Stomach (tissue), 19 donors: ENCODE measurements at places on chromosomes 2 and 18.

DNA sequence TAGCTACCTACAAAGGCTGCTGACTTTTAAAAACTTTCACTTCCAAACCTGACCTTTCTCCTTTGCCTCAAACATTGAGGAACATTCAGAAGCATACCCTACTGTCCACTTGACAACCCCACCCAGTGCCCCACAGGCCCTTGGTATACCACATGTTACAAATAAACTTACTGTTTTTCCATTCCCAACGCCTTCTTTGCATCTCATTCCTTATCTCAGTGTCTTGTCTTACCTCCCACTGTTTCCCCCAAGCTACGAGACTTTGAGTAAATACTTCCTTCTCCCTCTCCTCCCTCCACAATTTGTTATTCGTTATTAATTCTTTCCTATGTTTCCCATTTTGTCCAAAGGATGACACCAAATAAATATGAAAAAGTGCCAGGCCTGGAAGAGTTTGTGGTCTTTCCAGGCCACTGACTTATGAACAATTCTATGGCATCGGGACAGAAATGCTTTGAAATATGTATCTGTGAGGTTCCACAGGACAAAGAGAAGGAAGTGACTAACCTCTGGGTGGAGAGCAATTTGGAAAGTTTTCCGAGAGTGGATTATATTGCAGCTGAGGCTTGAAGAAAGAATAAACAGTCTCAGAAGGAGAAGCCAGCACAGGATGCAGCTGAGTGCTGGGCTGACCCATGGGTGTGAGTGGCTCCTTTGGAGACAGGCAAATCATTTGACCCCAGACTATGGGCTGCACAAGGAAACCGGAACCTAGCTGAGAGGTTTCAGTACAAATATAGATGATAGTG is 409.0 kb downstream of the LPIN1 start:
- peak; percentile 70 for DNase-seq

- DNase-seq, result no peak
Observed at GRCh38 chr2:143296089-143296488, 166.9 kb downstream of the ARHGAP15 start.

GRCh38 chr18:51957001-51957400 is 383.0 kb upstream of the DCC start:
- DNase-seq, result no peak

GRCh38 chr2:149744865-149745264 is 157.3 kb upstream of the MMADHC start:
- no peak for DNase-seq

GRCh38 chr2:206881708-206882410 is 57.5 kb upstream of the CPO start:
- no peak for DNase-seq

DNA sequence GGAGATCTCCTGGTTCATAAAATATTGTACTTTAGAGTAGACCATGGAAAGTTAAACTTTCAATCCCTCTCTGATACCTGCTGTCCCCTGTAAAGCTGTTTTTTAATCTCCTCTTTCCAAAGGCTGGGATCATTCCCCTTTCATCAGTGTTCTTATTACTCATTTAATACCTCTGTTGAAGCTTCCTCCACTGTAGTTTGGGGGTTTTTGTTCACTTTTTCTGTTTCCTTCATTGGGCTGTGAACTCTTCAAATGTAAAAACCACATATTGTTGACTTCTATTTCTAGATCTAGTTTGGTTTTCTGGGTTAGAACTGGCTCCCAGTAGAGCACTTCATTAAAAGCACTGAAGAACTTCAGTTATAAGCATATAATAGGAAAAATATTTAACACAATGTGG is 598.1 kb downstream of the RNF144A start:
- no peak for DNase-seq

DNA sequence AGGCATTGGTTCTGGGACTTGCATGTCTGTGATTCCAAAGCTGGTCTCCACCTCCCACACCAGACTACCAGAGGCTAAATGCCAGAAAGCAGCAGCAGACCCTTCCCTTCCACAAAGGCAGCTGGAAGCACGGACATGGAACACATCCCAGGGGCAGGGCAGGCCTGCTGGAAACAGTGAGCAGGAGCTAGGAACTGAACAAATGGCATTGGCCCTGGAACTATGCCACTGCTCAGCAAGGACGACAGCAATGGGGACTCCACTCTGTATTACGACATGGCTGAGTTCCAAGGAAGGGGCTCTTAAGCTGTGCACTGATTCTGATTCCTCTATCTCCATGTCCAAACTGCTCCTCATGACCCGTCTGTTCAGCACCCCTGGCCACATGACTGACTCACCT is 77.8 kb upstream of the TFCP2L1 start:
- DNase-seq, result peak; percentile 29

- DNase-seq, result no peak
Observed at GRCh38 chr2:65583061-65583460, 150.7 kb upstream of the SPRED2 start.

GRCh38 chr18:13463526-13464210 is 245.1 kb downstream of the LDLRAD4 start:
- no peak for DNase-seq

GRCh38 chr18:32454593-32454992 is 16.1 kb downstream of the GAREM1 start:
- peak; percentile 32 for DNase-seq

GRCh38 chr2:950080-950966 is at the start of gene SNTG2:
TSS of gene SNTG2 (plus strand) at chr2:950849. CDS start at chr2:950997, 148 bp downstream.
- DNase-seq, result peak; percentile 79

DNA sequence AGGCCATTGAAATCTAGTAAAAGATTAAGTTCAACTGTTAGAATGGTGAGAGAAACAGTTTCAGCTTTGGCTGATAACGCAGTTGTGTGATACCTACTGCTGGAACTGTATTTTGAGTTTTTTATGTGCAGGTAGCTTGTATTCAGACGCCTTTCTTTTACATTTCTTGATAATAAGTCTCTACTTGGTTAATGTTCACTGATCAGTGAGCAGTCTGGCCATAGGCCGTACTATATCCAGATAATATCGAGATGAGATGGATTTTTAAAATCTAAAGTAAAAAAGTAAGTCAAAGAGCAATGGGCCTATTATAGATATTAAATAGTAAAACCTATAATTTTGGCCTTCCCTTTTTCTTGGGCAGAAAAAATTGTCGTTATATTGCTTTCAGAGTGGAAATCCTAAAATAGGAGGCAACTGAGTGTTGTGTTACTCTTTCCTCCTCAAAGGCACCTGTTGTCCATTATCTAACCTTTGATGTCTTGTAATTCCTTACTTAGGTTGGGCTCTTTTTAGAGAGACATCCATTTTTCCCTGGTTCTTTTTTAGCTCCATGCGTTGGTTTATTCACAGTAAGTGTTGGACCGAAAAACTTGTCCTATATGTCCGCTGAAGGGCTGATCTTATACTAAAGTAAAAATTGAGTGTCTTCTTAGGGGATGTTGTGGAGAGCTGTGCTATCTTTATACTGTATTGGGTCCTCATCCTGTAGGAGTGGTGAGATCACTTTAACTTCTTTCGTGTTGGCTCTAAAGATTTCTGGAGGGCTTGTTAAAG is 1.7 kb downstream of the EML4 start:
- DNase-seq, result no peak

- no peak for DNase-seq
Observed at GRCh38 chr2:227455200-227455599, 16.8 kb upstream of the AGFG1 start.

- DNase-seq, result no peak
Observed at GRCh38 chr18:11761553-11761952, 72.5 kb downstream of the GNAL start.

GRCh38 chr2:121086450-121086849 is 198.6 kb downstream of the TFCP2L1 start:
- DNase-seq, result no peak

GRCh38 chr2:143205106-143205764 is 76.0 kb downstream of the ARHGAP15 start:
- peak; percentile 11 for DNase-seq

GRCh38 chr18:5142859-5143258 is 54.2 kb downstream of the AKAIN1 start:
- DNase-seq, result no peak

GRCh38 chr2:63345285-63345633 is 243.0 kb downstream of the WDPCP start:
- no peak for DNase-seq

- no peak for DNase-seq
Observed at GRCh38 chr2:20231159-20231558, 6.2 kb upstream of the SDC1 start.

- DNase-seq, result no peak
Observed at GRCh38 chr2:24110660-24111303, 12.4 kb downstream of the PFN4 start.

- DNase-seq, result no peak
Observed at GRCh38 chr18:23703987-23704384, 14.7 kb downstream of the LAMA3 start.

DNA sequence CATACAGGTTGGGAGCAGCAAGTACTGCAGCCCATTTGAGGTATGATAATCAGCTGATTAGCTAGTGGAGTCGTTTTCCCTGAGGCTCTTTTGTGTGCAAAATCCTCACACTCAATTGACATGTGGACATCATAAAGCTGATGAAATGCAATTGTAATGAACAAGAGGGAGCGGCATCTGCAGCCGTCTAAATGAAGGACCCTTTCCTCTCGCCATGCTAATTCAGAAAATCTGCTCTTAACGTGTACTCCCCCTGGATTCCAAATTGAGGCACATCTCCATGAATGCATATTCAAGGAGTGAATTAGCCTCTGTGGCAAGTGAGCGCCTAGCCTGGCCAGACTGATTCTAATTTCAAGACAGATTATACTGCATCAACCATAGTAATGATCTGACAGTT is 260.9 kb upstream of the ATP5MC3 start:
- DNase-seq, result no peak

DNA sequence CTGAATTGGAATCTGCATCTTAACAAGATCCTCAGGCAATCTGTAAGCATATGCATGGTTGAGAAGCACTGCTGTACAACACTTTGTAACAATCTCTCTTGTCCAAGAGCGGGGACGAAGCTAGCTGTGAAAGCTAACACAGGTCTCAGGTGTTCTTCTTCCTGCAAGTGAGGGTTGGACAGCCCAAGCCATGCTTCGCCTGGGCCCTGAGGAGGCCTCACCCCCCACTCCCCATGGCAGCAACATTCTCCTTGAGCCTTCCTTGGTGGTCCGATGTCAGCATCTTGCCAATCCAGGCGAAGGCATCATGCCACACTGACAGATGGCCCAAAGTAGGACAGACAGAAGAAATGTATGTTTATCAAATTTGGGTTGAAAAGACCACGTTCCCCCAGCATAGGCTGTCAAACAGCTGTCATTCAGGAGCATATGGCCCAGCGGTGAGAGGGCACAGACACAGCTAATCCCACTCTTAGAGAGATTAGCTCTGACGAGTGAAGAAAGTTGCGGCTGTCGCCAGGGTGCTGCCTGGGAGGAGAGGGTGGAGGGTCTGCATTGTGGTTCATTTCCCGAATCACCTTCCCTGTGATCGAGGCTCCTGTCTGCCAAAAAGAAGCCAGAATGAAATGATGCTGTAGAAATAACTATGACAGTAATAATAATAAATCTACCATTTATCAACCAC is 344.7 kb downstream of the MYCN start:
- DNase-seq, result no peak

- DNase-seq, result no peak
Observed at GRCh38 chr2:2000724-2001061, 256.4 kb upstream of the PXDN start.
